ENCODE measurements at places on chromosomes 3 and 15.

GRCh38 chr15:73632670-73633058, 525 bp downstream of the NPTN start:
- DNase-seq, result peak; percentile 32

DNA sequence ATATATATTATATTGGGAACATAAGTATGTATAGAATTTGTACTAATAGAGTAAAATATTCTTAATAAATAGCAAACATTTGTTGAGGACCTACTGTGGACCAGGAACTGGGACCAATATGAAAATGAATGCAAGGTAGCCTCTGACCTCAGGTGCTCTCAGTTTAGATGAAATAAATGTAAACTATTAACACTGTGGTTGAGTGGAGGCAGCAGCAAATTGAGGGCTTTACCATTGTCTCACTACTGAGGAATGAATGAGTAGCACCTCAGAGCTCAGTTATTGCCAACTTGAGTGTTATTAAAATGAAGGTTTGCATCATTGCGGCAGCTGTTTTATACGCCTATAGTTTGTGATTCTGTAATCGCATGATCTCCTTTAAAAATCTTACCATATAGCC, 90.9 kb upstream of the CGNL1 start:
- no peak for DNase-seq

GRCh38 chr15:70030851-70031250, 66.9 kb downstream of the TLE3 start:
- no peak for DNase-seq

- no peak for DNase-seq
Measured at GRCh38 chr3:66473692-66474091, 27.1 kb downstream of the LRIG1 start.

- no peak for DNase-seq
Measured at GRCh38 chr15:40054855-40055575, 16.0 kb upstream of the SRP14 start.

DNA sequence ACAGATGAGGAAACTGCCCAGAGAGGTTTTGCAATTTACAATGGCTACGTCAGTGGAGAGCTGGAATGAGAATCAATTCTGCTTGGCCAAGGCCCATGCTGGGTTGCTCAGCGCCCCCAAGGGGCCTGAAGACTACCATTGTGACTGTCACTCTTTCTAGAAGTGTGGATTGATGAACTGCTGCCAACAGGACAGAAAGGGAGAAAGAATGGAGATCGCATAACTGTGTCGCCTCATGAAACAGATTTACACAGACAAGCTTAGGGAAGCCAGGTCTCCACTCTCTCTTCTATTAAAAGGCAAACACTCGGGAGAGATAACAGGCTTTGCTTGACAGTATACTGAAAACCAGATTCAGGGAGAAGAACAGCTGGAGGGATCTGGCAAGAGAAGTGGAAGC, 160.0 kb downstream of the STT3B start:
- DNase-seq, result no peak

GRCh38 chr3:182668974-182669373, 124.3 kb upstream of the ATP11B start:
- no peak for DNase-seq

- DNase-seq, result no peak
Measured at GRCh38 chr15:89002830-89003229, 85.4 kb upstream of the ABHD2 start.
